GM18507 (cell line): ENCODE measurements at places on chromosomes 6 and 20.

DNA sequence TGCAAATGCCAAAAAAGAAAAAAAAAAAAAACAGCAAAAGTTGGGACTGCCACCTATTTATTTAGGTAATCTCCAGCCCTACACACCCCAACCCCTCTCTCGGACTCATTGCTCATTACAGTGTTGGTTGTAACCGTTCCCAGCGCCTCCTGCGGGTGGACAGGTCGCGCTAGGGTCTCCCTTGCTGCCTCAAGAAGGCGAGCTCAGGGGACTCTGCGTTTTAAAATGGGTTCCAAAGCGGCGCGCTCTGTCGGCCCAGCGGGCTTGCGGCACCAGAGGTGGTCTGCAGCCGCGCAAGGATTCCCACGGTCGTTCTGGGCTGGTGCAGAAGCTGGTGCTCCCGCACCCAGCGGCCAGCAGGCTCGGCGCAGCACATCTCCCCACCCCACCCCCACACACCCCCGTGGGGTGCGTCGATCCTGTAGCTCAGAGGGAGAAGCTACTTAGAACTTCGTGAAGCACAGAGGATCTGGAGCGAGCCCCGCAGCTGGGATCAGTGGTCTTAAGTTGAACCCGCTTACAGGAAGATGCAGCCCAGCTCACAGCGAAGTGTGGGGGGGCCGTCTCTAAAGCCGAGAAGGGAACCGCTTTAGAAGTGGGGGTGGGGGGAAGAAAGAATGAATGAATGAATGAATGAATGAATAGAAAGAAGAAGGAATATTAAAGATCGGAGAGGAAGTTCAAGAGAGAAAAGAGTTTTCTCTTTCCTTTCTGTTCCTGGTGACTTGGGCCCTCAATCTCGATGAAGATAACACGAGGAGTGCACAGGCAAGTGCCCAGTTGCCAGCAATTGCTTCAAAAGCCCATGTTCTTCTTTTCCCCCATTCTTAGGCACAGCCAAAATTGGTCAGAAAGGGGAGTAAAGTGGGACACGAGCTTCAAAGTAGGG lies 780 bp downstream of the TFAP2A start:
- DNase-seq = no peak

DNA sequence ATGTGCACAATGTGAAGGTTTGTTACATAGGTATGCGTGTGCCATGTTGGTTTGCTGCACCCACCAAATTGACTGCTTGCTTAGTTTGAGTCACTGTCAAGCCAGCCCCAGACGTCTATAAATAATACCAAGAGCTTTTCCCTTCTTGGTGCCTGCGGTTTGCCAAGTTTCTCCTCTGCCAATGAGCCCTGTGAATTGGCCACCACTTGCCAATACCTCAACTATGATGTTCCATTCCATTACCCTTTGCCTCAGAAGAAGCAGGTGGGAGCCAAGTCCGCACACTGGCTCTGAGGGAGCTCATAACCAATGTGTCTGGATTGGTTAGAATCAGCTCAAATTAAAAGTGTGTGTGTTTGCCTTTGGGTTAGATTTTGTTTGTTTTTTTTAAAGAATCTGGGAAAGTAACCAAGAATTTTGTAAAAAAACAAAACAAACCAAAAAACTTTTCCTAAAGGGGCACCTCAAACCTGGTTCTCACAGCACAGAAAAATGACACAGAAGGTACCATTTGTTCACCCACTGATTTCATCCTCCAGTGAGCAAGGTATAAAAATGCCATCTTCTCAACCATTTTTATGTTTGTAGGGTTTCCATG lies 244.7 kb upstream of the PRND start:
- DNase-seq = no peak

GRCh38 chr20:38536310-38536709 lies 44.7 kb upstream of the ADIG start:
- DNase-seq = no peak

DNA sequence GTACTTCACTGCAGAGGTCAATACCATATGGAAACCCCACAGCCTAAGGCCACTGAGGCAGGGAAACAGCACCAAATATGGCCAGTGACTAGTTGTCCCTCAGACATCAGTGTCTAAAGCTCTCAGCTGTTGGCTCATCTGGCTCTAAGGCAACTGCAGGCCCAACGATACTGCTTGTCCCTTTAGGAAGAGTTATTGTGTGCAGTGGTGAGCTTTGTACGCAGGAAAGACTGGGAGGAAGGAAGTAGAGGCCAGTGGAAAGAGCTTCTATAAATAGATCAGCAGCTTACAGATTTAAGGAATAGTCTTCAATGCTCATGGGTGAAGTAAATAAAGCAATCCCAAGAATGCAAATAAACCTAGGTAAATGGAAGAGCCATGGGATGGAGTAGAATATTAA lies 29.3 kb downstream of the DNAAF9 start:
- no peak for DNase-seq

DNA sequence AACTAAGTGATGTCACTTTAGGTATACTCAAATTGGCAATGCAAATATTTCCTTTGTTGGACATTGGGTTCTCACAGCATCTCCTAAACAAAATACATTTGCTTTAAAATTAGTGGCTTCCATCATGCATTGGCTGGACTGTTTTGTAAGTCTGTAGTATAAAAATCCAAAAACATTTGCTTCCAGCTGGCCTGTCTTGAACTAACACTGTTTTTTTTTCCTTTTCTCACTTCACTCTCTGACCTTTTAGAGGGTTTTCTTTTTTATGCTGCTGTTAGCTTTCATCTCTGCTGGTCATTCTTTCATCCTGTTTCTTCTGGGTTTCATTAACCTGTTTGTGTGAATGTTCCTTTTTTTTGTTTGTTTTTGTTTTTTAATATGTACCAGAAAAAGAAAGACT lies 121.7 kb upstream of the MLIP start:
- no peak for DNase-seq

DNA sequence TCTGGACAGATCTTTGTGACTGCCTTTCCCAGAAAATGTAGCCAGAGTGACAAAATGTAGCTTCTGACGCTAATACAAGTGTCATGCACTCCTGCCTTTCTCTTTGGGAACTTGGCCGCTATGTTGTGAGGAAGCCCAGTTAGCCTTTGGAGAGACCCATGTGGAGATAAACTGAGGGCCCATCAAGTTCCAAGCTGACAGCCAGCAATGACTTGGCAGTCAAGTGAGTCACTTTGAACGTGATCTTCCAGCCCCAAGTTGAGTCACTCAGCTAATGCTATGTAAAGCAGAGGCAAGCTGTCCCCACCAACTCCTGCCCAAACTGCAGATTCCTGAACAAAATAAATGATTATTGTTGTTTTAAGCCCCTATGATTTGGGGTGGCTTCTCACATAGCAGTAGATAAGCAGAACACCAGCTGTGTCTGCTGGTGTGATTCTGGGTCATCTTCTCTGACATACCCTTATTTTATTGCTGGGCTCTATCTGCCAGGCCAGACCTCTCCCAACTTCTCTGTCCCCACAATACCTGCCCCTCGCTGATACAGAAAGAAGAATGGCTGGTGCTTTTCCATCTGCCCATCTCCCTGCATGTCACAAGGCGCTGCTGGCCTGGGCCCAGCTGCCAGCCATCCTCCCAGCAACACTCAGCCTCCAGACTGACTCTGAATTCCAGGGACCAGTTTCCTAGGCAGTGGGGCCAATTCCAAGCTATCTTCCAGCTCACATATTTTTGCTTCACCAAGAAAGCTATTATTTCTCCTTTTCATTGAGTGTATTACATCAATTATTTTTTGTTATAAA lies 274.8 kb downstream of the LRFN2 start:
- DNase-seq = no peak

DNA sequence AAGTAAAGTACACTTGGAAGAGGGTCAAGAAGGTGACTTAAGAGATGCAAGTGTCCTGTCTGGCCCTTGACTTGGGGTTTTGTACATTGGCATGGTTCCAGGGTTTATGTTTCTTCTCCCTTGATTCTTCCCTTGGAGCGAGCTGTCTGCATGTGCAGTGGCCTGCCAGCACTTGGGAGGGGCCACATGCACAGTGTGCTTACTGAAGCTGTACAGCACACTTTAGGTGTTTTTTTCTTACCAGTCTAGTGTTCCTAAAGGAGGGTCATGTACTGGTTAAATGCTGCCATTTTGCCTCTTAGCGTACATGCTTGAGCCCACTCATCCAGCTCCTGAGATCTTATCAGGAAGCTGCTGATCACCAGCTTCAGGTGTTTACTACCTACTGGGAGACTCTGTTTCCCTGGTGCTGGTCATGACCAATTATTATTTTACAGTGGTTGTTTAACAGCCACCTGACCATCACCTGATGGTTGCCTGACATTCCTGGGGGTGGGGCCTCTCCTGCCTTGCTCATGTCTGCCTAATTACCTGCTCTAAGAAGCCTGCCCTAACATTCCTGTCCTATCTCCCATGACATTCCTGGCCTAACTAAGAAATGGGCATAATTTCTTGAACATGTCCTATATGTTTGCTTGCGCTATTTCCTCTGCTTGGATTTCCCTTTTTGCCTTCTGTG lies 182.9 kb downstream of the MCHR2 start:
- no peak for DNase-seq

GRCh38 chr20:8143474-8143873 lies 11.4 kb downstream of the PLCB1 start:
- DNase-seq = no peak

DNA sequence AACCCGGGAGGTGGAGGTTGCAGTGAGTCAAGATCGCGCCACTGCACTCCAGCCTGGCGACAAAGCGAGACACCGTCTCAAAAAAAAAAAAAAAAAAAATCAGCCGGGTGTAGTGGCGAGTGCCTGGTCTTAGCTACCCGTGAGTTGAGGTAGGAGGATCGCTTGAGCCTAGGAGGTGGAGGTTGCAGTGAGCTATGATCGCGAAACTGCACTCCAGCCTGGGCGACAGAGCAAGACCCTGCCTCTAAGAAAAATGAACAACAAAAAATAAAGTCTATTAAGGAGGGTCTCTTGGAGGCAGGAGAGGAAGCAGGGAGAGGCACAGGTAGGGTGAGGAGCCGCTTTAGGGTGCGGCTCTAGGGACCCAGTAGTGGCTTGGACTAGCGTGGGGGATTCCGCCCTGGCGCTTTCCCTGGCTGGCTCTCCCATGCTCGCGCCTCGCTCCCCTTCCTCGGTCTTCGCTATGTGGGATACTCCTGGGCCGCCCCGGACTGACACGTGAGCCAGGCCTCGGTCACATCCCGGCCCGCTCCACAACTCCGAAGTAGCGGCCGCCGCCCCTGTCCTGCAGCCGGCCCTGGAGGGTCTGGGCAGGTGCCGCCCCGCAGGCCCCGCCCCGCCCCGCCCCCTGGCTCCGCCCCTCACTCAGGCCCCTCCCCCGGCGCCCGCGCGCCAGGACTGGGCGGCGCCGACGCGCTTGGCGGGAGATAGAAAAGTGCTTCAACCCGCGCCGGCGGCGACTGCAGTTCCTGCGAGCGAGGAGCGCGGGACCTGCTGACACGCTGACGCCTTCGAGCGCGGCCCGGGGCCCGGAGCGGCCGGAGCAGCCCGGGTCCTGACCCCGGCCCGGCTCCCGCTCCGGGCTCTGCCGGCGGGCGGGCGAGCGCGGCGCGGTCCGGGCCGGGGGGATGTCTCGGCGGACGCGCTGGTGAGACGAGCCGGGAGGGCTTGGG lies at the start of gene MYBL2:
MYBL2 (plus strand) TSS at position 739 of the 953 bp plus-strand sequence; CDS start at position 909, 170 bp downstream.
- DNase-seq = peak; percentile 80

GRCh38 chr6:141335477-141336273 lies 797.0 kb upstream of the GJE1 start:
- DNase-seq = no peak

- no peak for DNase-seq
Measured at GRCh38 chr6:132314432-132314831, 86.8 kb downstream of the MOXD1 start.

GRCh38 chr6:26304213-26304796 lies 60.7 kb upstream of the BTN3A2 start:
- DNase-seq = no peak

DNA sequence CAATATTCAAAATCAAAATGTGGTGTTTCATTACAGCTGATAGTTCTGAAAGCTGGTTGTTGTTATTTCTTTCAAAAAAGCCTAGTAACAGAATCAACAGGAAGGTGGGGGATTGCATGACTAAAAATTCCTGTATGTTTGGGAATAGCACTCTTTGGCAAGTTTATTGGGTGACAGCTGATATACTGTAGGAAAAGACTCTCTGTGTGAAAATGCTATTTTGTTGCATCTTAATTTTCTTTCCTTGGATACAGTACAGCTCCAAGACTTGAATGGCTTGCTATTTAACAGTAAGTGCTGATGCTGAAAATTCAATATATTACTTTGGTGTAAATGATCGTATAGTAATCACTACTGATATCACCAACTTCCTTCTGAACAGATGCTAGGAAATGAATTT lies 336.1 kb downstream of the KHDRBS2 start:
- DNase-seq = no peak

- DNase-seq = no peak
Measured at GRCh38 chr6:142827369-142827768, 117.6 kb downstream of the HIVEP2 start.

DNA sequence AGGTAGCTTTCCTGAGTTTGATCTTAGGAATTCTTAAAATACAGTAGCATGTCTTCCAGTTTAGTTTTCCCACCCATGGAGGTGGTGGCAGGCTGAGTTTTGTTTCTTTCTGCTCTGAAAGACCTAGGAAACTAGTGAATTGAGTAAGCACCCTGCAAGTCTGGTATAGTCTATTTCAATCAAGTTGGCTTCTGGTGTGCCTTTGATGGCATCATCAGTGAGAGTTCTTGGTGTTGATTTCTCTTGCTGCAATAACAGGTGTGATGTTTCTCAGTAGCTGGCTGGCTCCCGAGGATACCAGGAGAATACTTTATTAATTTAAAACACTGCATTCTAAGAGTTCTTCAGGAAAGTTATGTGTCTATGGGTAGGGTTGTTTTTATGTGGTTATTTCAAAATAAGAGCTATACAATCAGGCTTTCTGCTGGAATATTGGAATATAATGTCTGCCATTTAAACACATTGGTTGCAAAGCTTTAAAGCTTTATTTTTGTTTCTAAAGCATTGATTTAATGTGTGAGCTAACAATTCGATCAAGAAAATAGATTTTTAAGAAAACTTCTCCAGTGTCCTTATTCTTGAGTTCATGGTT lies 19.0 kb downstream of the VAPB start:
- no peak for DNase-seq

DNA sequence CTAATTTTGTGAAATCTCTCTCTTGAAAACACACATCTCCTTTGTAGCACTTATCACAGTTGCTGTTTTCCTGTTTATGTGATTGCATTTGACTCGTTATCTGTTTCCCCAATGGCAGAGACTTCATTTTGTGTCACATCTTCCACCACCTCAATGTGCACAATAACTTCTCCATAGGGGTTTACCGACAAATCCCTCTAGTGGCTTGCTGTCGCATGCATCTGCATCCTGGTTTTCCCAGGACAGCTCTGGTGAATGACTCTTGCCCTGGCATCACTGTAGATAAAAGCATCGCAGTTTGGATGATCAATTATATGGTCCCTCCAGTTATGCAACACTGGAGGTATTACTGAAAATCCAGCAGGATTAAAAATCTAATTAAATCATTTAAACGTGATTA lies 206.5 kb upstream of the BTBD3 start:
- no peak for DNase-seq
